Epithelial cell of prostate (primary cell): ENCODE measurements at places on chromosomes 6 and 20.

DNA sequence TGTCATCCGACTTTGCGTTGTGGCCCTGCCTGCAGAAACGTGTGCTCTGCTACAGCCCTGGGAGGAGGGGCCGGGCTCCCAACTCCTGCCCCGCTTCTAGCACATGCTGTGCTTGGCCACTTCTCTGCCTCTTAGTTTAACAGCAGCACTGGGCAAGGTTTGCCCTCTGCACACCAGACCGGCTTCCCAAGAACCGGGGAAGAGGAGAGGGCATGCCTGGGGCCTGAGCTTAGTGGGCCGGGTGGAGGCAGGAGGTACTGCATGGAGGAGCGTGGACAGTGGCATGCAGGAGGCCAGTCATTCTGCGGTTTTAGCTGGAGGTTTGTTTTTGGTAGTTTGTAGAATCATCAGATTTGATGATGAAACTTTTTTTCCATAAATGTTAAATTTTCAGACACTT lies 45.5 kb downstream of the CEP43 start:
- no peak for DNase-seq

- no peak for DNase-seq
Observed at GRCh38 chr20:47784599-47785310, 526 bp downstream of the SULF2 start.

DNA sequence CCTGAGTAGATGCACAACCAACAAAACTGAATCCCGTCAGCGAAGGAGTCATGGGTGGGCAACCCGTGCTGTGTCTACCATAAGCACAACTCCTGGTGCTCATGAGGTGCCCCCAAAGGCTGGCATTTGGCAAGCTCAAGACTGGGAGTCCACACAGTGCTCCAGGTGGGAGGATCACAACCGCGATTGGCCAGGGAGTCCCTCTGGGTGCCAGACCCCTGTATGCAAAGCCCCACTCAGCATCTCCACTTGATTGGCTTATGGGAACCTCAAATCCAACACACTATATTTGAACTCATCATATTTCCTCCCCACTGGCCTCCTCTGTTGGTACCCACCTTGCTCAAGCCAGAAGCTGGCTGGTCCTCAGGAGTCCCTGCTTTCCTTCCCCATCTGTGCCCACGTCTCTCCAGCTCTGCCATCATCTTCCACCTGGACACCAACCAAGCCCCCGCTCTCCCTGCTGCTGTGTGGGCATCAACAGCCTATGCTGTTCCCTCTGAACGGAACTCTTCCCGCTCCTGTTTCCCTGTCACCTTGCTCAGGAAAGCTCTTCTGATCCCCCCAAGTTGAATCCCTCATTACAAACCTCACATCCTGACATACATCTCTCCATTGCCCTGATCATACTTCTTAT lies 142.3 kb upstream of the PTPN1 start:
- no peak for DNase-seq

GRCh38 chr6:75581231-75581630 lies 20.4 kb upstream of the SENP6 start:
- no peak for DNase-seq
